ENCODE measurements at places on chromosomes 16 and 17.

DNA sequence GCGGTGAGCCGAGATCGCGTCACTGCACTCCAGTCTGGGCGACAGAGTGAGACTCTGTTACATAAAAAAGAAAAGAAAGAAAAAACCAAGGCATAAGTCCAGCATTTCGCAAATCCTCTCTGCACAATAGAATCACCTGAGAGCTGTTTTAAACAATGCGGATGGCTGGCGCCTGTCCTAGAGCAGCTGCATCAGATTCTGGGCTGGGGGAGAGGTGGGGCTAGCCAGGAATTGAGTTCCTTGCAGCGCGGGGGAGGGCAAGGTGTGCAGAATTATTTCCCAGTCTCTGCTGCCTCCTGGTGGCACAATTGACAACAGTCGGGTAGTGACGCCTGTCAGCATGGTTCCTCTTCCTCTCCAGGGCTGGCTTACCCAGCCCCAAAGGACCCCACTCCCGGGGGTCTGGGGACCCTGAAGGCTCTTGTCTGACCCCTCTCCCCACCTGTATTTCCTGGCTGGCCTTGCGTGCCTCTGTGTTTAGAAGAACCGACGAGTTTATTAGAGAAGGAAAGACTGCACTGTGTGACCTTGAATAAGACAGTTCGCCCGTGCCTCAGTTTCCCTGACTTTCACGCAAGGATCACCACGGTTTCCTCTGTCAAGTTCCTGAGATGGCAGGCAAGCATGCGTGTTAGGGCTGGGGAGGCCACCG is 41.1 kb upstream of the PLCG2 start:
- DNase-seq: peak; percentile 70

- DNase-seq: no peak
These were observed 5.2 kb downstream of the AHSP start for GRCh38 chr16:31532896-31533295.

DNA sequence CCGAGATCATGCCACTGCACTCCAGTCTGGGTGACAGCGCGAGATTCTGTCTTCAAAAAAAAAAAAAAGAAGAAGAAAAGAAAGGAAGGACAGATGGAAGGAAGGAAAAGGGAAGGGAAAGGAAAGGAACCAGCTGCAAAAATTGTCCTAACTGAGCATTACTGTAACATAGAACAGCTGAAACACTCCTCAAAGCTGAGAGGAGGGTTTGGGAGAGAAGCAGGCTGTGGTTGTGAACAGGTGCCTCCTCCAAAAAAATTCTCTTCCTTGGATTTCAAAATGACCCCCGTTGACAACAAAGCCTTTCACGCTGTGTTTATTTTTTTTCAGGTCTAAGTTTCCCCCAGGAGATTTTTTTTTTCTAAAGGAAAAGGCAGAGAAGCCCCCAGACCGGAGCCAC is 541.4 kb downstream of the WWOX start:
- DNase-seq: no peak

- no peak for DNase-seq
These were observed 32.9 kb downstream of the TRARG1 start for GRCh38 chr17:1312261-1312870.

- no peak for DNase-seq
These were observed 9.2 kb downstream of the NACA2 start for GRCh38 chr17:61581611-61582349.

DNA sequence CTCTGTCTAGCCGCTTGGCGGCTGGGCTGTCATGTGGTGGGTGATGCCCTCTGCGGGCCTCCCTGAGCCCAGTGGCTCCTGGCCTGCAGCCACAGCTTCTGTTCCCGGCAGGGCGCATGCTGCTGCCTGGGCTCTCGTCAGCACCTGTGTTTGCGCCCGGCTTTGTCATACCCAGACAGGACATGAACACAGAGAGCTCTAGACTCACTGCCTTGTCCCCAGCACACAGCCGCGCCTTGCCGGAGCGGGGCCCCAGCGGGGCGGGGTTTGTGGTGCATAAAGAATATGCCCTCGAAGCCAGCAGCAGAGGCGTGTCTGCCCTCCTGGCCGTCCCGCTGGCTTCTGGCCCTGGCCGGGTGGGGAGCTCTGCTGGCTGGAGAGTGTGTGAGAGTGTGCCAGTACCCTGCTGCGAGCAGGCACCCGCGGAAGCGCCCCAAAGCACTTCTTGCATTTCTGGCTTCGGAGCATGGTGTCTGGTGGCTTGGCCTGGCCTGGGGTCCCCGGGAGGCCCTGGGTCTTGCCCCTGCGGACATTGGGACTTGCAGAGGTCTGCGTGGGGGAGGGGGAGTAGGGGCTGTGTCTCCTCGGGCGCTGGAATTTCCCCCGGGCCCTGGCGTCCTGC is 14.4 kb downstream of the ASPSCR1 start:
- no peak for DNase-seq

- no peak for DNase-seq
These were observed 178.4 kb upstream of the C17orf78 start for GRCh38 chr17:37197336-37197735.

GRCh38 chr17:4032245-4032644 is 68.0 kb upstream of the ATP2A3 start:
- DNase-seq: no peak

GRCh38 chr16:2786061-2786825 is 1.1 kb downstream of the PRSS33 start:
- DNase-seq: no peak

- no peak for DNase-seq
These were observed 20.4 kb upstream of the CDYL2 start for GRCh38 chr16:80824623-80825364.

DNA sequence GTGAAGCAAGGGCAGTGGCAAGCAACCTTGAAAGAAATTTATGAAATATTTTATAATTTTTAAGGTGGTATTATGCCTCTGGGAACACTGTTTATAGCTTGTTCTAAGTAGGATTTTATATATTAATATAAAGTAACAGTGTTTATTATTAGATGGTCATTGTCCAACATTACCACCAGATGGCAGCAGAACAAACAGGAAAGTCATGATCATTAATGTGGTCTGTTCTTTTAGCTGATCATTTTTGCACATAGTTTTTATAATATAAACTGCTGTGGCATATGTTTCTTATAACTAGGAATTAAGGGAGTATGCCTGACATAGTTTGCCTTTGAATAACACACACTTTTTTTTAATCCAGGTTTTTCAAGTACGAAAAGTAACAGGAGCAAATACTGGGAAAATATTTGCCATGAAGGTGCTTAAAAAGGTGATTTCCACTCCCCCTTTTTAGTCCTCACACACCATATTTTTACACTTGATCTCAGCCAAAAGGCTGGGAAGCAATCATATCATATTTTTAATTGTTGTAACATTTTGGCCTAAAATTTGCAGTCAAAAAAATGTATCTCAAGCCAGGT is 21.4 kb downstream of the RPS6KB1 start:
- no peak for DNase-seq

GRCh38 chr16:10745841-10746240 is 2.2 kb downstream of the NUBP1 start:
- no peak for DNase-seq

- no peak for DNase-seq
These were observed 66.9 kb upstream of the N4BP1 start for GRCh38 chr16:48676836-48677235.

- DNase-seq: no peak
These were observed 31.7 kb upstream of the KCNJ2 start for GRCh38 chr17:70137451-70138230.

GRCh38 chr17:81170727-81171494 is 4.9 kb upstream of the AATK start:
- no peak for DNase-seq

GRCh38 chr17:32461853-32462617 is 17.7 kb downstream of the PSMD11 start:
- peak; percentile 36 for DNase-seq

GRCh38 chr17:74202938-74203337 is 540 bp upstream of the RPL38 start:
- DNase-seq: no peak

DNA sequence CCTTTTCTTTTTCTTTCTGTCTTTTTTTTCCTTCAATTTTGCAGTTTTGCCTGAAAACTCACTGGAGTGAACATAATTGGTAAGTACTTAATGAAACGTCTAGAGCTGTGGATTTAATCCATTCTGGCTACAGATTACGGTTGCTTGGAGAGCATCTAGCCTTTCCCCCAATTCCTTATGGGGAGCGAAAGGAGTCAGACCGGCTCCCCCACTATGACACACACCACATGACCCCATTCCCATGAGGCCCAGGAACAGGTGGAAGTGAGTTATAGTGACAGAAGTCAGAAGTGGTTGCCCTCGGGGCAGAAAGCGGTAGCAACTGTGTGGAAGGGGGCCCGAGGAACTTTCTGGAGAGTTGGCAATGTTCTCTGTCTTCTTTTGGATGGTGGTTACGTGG is 41.2 kb downstream of the EMP2 start:
- DNase-seq: no peak

- no peak for DNase-seq
These were observed 5.7 kb upstream of the SNAI3 start for GRCh38 chr16:88691924-88692560.

GRCh38 chr17:8248751-8249607 is at the start of gene PFAS:
TSS of gene PFAS (plus strand) at chr17:8249289. CDS start at chr17:8253938, 4,649 bp downstream.
- DNase-seq: peak; percentile 96

GRCh38 chr17:80615376-80615775 is 70.7 kb downstream of the RPTOR start:
- DNase-seq: no peak

DNA sequence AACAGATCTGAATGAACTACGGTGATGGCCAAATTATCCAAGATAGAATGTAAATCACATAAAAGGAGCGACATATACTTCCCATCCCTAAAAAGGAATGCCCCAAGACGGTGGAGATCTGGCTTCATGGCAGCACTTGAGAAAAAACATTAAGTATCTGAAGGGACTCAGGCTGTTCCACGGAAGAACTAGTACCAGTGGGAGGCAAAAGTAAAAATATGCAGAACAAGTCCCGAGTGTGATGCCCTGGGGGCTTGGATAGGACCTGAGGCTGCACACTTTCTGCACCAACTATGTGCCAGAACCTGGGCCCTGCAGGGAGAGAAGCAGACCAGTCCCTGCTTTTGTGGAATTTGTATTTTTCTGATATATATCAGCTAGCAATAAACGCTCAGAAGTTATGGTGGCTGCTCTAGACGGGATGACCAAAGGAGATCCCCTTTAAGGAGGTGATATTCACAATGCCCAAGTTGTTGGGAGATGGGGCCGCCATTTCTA is 539 bp upstream of the CKLF start:
- no peak for DNase-seq

DNA sequence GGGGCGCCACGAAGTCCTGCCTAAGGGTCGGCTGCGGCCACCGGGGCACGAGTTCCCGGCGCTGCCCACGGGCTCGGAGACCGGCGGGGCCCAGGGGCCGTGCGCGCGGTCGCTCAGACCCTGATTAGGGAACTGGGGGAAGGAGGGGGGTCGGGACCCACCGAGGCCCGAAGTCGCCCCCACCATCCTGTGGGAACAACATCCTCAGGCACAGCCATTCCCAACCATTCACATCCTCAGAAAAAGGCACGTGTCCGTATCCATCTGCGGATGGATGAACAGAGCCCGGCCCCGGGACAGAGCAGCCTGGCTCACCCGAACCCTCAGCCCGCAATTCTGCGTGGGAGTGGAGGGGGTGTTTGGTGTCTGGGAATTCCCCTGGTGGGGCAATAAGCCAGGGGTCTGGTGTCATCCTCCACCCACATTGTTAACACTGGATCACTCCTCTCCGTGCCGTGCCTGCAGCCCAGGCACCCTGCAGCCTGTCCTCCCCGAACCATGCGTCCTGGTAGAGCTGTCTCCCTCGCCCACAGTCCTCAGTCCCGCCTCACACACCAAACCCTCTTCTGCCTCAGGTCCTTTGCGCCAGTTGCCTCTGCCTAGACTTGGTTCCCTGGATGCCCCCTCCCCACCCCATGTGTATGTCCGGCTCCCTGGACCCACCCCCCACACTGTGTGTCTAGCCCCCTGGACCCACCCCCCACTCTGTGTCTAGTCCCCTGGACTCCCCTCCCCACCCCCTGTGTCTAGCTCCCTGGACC is 789 bp upstream of the CCDC57 start:
- peak; percentile 69 for DNase-seq

DNA sequence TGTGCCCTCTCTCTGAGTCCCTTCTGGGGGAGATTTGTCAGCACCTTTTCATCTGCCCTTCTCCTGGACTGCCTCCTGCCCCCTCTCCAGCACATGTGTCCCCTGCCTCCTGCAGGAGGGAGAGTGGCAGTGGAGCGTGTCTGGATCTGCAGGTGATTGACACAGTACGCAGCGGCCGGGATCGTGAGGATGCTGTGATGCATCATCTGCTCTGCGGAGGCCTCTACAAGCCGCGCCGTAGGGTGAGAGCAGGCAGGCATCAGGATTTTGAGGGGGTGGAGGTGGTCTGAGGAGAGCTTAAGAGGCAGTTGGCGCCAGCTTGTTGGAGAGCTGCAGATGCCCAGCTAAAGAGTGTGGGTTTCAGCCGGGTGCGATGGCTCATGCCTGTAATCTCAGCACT is 10.9 kb downstream of the SLC9A5 start:
- no peak for DNase-seq

- DNase-seq: no peak
These were observed 17.4 kb upstream of the TCF25 start for GRCh38 chr16:89855986-89856385.

DNA sequence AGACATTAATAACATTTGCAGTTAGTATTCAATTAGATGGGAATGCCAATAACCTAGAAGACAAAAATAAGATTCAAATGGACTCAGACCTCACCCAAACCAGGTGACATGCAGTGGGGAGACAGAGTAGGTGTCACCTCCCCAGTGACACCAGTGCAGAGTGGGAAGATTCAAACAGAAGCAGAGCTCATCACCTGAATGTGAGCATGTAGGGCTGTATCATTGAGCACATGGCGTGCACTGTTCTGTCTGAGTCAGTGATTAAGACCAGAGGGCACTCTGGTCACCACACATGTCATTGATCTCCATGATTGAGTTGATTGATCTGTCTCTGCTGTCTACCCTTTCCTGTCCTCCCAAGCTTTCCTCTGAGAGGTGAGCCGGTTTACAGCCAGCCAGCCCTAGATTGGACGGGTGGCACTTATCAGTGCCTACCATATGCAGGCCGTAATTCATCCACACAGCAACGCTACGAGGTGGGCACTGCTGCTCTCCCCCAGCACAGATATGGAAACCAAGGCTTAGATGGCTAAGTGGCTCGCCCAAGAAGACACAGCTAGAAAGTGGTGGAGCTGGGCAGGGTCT is 34.0 kb downstream of the RHBDL3 start:
- DNase-seq: no peak

GRCh38 chr16:77760800-77761199 is 27.6 kb upstream of the VAT1L start:
- no peak for DNase-seq

DNA sequence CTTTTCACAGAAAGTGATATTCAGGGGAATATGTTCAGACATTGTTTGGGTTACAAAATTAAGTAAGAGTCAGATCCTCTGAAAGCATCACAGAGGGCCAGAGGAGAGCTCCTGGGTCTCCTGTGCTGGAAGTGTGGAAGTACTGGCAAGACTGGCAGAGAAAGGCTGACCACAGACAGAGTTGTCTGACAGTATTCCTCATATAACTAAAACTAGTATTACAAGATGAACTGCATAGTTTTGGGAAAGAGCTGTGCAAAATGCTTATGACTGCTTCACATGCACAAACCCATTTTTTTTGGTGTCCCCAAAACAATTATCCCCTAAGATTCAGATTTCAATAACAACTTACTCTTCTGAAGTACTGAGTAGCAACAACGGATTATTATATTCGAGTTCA is 35.2 kb downstream of the N4BP1 start:
- DNase-seq: no peak

GRCh38 chr17:35705705-35706104 is 25.7 kb upstream of the RASL10B start:
- no peak for DNase-seq

Data from activated T-helper 1 cell treated with anti-CD3 and anti-CD28 coated beads, Interleukin-2, amount 50 U/mL, for 16 hours (primary cell).